WTC11 (cell line): ENCODE measurements at places on chromosomes 16 and 17.

DNA sequence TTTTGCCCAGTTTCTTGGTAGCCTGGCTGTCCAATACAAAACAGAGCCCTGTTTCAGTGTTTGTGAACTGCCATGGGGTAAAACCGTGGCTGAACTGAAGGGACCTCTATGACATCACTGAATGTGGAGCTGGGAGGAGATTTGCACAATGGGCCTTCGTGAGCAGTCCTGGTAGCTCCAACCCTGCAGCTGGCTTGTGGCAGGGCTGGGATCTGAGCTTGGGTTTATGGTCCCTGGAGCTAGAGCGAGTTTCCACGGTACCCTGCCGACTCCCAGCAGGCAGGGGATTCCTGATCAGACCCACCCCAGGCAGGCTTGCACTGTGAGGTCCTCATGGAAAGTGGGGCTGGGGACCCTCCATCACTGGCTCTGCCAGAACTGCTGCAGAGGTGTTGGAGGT lies 247.0 kb downstream of the GSG1L start:
- DNase-seq, result peak; percentile 2

GRCh38 chr17:27622986-27623385 lies 8.0 kb upstream of the LGALS9 start:
- DNase-seq, result no peak

DNA sequence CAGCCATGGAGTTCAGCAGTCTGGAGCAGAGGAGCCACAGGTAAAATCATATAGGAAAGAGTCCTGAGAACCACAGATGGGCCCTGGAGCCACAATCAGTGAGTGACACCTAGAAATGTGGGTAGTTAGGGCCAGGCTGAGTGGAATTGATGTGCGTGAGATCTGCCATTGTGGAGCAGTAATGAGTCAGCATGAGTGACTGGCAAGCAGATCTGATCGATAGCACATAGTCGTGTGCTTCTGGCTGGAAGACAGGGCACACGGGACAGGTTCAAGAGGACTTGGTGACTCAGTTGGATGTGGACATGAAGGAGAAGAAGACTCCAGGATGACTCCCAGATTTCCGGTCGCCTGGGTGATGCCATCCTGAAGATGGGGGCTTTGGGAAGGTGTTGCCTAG lies 12.3 kb downstream of the ADORA2B start:
- no peak for DNase-seq

DNA sequence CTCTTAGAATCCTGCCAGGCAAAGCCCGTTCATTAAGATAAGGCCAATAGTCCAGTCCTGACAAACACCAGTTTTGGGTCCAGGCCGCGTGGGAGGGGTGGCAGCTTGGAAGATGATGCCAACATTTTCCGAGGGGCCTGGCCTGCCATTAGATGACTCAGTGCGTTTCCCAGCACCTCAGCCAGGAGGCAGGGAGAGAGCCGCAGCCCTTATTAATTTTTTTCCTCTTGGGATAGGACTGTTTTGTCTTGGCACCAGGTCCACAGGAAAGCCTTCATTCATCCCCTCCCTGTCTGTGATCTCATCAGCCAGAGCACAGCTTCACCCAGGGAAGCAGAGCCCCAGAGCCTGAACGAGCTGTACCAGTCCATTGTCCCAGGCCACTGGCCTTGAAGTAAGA lies 4.7 kb upstream of the NDEL1 start:
- no peak for DNase-seq

DNA sequence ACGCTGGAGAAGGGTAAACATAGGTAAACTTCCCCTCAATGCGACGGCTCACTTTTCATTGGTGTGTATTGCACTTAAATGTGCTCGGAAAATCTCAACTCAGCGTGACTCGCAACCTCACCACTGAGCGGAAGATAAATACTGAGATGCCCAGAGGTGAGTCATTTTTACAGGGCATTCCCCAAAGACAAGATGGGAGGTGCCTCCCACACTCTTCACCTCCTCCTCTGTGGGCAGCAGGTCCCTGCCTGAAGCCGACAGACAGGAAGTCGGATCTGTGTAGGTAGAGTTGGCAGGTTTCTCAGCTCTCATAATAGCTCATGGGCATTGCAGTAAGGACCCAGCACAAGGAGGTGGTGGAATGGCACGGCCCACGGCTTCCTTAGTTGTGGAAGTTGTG lies 274.6 kb upstream of the HSBP1 start:
- no peak for DNase-seq

GRCh38 chr17:79658811-79659207 lies 48.0 kb upstream of the RBFOX3 start:
- DNase-seq, result peak; percentile 63
